Liver (tissue), 10 donors: ENCODE measurements at places on chromosomes 7 and 10.
A peak's percentile ranks its signal among the peaks of the same experiment; 100 is the strongest.

GRCh38 chr10:21919117-21919516 lies 84.4 kb downstream of the DNAJC1 start:
- DNase-seq, result no peak

GRCh38 chr7:34091321-34091917 lies 186.1 kb downstream of the BMPER start:
- DNase-seq, result no peak

- DNase-seq, result no peak
Measured at GRCh38 chr7:148060724-148061123, 529.8 kb upstream of the C7orf33 start.

GRCh38 chr7:80908360-80908797 lies 10.5 kb downstream of the SEMA3C start:
- DNase-seq, result no peak

GRCh38 chr7:155169498-155170065 lies 99.5 kb downstream of the HTR5A start:
- DNase-seq, result peak; percentile 17

- DNase-seq, result no peak
Measured at GRCh38 chr7:2393706-2394105, 9.7 kb upstream of the CHST12 start.

- no peak for DNase-seq
Measured at GRCh38 chr10:35040760-35041501, 49.2 kb downstream of the CUL2 start.

GRCh38 chr10:2023687-2024086 lies 286.4 kb upstream of the ADARB2 start:
- no peak for DNase-seq

GRCh38 chr7:29815181-29816105 lies 9.1 kb downstream of the WIPF3 start:
- no peak for DNase-seq

DNA sequence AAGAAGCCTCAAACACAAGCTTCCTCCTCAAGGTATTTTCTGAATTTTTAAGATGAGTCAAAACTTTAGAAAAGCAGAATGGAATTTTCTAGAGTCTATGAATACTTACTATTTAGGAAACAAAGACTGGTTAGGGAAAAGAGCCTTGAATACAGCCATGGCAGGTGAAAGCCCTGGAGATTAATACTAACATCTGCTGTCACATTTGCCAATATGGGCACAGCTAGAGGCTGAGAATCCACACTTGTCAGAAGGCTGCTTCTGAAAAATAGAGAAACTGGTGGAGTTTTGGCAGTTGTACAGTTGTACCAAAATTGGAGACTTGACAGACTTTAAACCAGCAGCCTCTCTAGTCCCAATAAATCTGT lies 24.3 kb upstream of the CNNM1 start:
- DNase-seq, result no peak

DNA sequence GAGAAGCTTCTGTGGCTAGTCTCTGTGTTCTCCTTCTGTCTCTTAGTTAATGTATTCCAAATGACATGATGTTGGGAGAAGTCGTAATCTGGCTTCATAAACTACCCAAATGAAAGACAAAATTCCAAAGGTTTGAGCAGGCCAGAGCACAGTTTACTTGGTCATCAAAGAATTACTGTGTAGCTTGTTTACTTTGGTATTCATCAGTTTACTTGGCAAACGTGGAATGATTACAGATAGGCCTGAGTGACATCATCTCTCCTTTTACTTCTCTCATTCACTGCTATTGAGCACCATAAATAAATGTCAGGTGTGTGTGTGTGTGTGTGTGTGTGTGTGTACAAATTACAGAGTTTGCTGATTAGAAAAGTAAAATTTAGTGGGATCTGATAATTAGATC lies 327.3 kb downstream of the PHTF2 start:
- DNase-seq, result no peak

DNA sequence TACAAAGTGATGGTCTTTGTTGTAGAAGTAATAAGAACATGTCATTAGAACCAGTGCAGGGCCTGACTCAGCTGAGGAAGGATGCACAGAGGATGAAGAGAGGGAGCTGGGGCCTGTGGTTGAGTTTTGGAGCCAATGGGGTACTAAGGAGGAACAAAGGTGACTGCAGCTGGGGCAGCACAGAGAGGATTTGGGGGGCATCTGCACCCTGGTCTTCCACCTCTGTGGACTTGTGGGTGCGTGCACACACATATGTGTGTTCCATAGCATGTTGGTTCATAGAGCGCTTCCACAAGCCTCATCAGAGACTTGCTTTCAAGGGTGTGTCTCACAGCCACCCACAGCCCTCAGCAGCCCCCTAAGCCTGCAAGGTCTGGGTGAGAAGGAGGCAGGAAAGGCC lies 650.3 kb upstream of the MGMT start:
- no peak for DNase-seq

DNA sequence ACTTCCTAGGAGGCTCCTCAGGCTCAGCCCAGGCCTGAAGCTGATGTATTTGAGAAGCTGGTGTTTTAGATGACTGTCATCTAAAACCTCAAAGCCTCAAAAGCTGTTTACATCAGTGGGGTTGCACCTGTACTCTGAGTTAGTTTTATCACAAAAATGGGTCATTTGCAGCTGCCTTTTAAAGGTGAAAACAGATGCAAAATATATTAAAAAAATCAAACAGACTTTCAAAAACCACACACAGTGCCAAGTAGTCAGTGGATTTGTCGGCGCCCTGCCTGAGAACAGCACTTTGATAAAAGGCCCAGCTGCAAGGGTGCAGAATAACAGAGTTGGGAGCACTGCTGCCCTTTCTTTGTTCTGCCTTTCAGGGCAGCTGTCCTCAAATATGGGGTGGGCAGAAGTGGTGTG lies 103.0 kb downstream of the VOPP1 start:
- DNase-seq, result no peak

- DNase-seq, result no peak
Measured at GRCh38 chr10:82750538-82750937, 875.5 kb downstream of the NRG3 start.

GRCh38 chr10:44253769-44254462 lies 131.0 kb downstream of the CXCL12 start:
- DNase-seq, result no peak

DNA sequence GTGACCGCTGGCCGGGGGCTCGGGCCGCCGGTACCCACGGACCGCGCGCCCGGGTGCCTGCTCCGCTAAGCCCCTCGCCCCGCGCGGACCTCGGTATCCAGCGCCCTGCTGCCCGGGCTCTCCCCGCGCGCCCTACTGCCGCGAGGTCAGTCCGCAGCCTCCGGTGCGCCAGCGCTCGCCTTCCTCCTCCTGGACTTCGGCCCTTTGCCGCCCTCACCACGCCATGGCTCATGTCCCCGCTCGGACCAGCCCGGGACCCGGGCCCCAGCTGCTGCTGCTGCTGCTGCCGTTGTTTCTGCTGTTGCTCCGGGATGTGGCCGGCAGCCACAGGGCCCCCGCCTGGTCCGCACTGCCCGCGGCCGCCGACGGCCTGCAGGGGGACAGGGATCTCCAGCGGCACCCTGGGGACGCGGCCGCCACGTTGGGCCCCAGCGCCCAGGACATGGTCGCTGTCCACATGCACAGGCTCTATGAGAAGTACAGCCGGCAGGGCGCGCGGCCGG lies 483 bp downstream of the GDF10 start:
- peak; percentile 42 for DNase-seq
